ENCODE measurements at places on chromosomes 4 and X. TPM values are rescaled to one million over a fixed set of nuclear protein-coding genes. Genes with fewer than 3 reads are reported as not detected.

IL15 gene
- total RNA-seq, result 1.7 TPM

COL25A1 gene
- total RNA-seq, result 0.71 TPM

C4orf51 gene
- total RNA-seq, result not detected

TMEM31 gene
- total RNA-seq, result not detected

SPACA5 gene
- not detected for total RNA-seq

BEND4 gene
- total RNA-seq, result 0.86 TPM

CCNB3 gene
- total RNA-seq, result not detected

MXRA5 gene
- not detected for total RNA-seq

RBM47 gene
- not detected for total RNA-seq

ZC4H2 gene
- total RNA-seq, result 3.2 TPM

SERTM2 gene
- not detected for total RNA-seq

GAGE12F gene
- not detected for total RNA-seq

PABPC5 gene
- not detected for total RNA-seq

SULT1E1 gene
- not detected for total RNA-seq

FGFBP1 gene
- total RNA-seq, result not detected

SAGE1 gene
- total RNA-seq, result not detected

ANKRD17 gene
- total RNA-seq, result 29.6 TPM

TAF7L gene
- not detected for total RNA-seq

PNMA6F gene
- not detected for total RNA-seq

AP1AR gene
- total RNA-seq, result 5.2 TPM

GAGE1 gene
- not detected for total RNA-seq

MYOZ2 gene
- not detected for total RNA-seq

WFS1 gene
- total RNA-seq, result 1.2 TPM

FAM156B gene
- 8.8 TPM for total RNA-seq

ZMYM3 gene
- total RNA-seq, result 12.2 TPM

PAGE2 gene
- total RNA-seq, result not detected

SMIM10L2A gene
- total RNA-seq, result 1.4 TPM

RADX gene
- 8.9 TPM for total RNA-seq

FHDC1 gene
- total RNA-seq, result 0.08 TPM

CT55 gene
- not detected for total RNA-seq

CT47B1 gene
- total RNA-seq, result not detected

RBMXL3 gene
- not detected for total RNA-seq

SOD3 gene
- not detected for total RNA-seq

TMEM255A gene
- total RNA-seq, result not detected

TRAM1L1 gene
- not detected for total RNA-seq

TACC3 gene
- 137 TPM for total RNA-seq

GAGE12H gene
- not detected for total RNA-seq

RHOH gene
- 539 TPM for total RNA-seq

RAB39B gene
- 3.6 TPM for total RNA-seq

POLN gene
- total RNA-seq, result 0.89 TPM

EFNB1 gene
- total RNA-seq, result 4.9 TPM

MEPE gene
- total RNA-seq, result not detected

PCDH7 gene
- total RNA-seq, result not detected

GJB1 gene
- not detected for total RNA-seq

GPR173 gene
- total RNA-seq, result 0.05 TPM

ADH7 gene
- total RNA-seq, result not detected

SLC9B1 gene
- total RNA-seq, result 4.0 TPM

ZNF330 gene
- 44.1 TPM for total RNA-seq

SSX5 gene
- total RNA-seq, result not detected

FUNDC1 gene
- total RNA-seq, result 6.2 TPM

RTL9 gene
- total RNA-seq, result not detected

CLDN22 gene
- total RNA-seq, result not detected

CCDC149 gene
- not detected for total RNA-seq
